ENCODE measurements at places on chromosomes 3 and 15.

GRCh38 chr3:117355566-117355965 is 646.0 kb downstream of the TUSC7 start:
- H3K4me3 ChIP-seq = no peak overlapping the region
- H3K4me1 ChIP-seq = no peaks in the 10 kb centered on the region
- DNase-seq = peak; percentile 15
- H3K27ac ChIP-seq = no peak overlapping the region
- H3K27me3 ChIP-seq = no peaks in the 10 kb centered on the region

GRCh38 chr3:158830391-158830790 is 28.5 kb downstream of the MFSD1 start:
- peaks cover 8% of the 10 kb centered on the region for H3K36me3 ChIP-seq
- no peak overlapping the region for H3K27ac ChIP-seq
- no peak overlapping the region for H3K4me3 ChIP-seq
- peak; percentile 52 for DNase-seq
- no peaks in the 10 kb centered on the region for H3K4me1 ChIP-seq

DNA sequence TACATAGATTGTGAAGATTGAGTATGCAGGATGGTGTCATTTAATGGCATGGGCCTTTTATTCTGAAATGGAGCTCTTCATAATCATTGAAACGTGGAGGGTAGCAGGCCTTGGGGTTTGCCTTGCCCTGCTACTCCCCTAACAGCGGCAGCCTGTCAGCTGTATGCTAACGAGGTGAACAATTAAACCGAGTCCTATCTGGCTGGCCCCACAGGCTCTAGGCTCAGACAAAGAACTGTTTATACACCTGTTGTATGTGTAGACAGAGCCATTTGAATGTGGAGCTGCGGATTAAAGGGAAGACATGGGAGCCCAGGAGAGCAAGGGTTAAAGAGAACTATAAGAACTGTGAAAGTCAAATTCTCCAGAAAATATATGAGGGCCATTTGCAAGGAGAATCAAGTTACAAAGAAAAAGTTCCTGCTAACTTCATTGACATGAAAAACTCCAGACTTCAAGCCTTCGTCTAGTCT is 116.7 kb upstream of the CGNL1 start:
- H3K4me1 ChIP-seq = no peaks in the 10 kb centered on the region
- H3K36me3 ChIP-seq = peaks cover 5% of the 10 kb centered on the region
- no peak overlapping the region for H3K27ac ChIP-seq
- no peak overlapping the region for H3K4me3 ChIP-seq
- no peak for DNase-seq

GRCh38 chr3:46883054-46883829 is 5.7 kb downstream of the PTH1R start:
- no peaks in the 10 kb centered on the region for H3K4me1 ChIP-seq
- no peak overlapping the region for H3K27ac ChIP-seq
- no peaks in the 10 kb centered on the region for H3K36me3 ChIP-seq

GRCh38 chr3:142088522-142088921 is 60.8 kb downstream of the TFDP2 start:
- no peaks in the 10 kb centered on the region for H3K36me3 ChIP-seq
- no peaks in the 10 kb centered on the region for H3K4me1 ChIP-seq
- H3K27me3 ChIP-seq = no peaks in the 10 kb centered on the region
- no peak overlapping the region for H3K4me3 ChIP-seq

DNA sequence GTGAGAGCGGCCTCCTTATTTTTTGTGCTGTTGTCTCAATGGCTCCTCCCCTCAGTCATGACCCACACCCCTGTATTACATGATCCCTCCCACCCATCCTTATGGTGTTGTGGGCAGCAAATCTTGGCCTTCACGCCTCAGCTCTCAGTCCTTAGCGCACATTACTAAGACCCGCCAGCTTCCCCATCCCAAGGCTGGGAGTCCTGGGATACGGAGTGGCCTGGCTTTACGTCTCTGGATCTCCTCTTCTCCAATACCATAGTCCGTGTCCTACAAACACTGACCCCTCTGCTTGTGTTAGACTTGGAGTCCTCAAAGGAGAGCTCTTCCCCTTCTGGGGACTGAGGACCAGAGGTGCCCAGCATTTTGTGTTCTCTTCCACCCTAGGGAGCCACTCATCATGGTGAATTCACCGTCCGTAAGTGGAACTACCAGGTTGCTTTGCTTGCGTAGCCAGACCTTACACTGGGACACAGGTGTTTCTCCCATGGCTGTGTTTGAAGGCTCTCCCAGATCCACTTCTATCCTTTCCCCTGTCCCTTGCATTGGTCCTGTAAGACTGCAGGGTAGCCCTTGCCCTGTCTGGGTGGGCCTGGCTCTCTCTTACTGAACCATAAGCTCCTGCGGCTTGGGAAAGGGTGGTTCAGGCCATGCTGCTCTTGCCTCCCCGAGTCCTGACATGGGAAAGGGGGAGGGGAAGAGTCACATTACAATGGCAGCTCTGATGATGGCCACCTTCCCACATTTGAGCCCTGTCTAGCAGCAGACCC is 13.6 kb downstream of the GRM2 start:
- H3K27ac ChIP-seq = no peak overlapping the region
- no peak for DNase-seq
- H3K27me3 ChIP-seq = no peaks in the 10 kb centered on the region
- H3K36me3 ChIP-seq = no peaks in the 10 kb centered on the region
- no peak overlapping the region for H3K4me3 ChIP-seq

GRCh38 chr3:190320594-190321362 is 1.5 kb downstream of the CLDN1 start:
- H3K4me1 ChIP-seq = peaks cover 3% of the 10 kb centered on the region
- H3K27ac ChIP-seq = no peak overlapping the region
- DNase-seq = no peak
- H3K27me3 ChIP-seq = no peaks in the 10 kb centered on the region
- peak overlapping the region; percentile 12 for H3K4me3 ChIP-seq

- DNase-seq = peak; percentile 95
- no peak overlapping the region for H3K4me3 ChIP-seq
- H3K27ac ChIP-seq = peak overlapping the region; percentile 41
- H3K36me3 ChIP-seq = no peaks in the 10 kb centered on the region
Measured at GRCh38 chr3:9864200-9864927, 15.7 kb downstream of the CIDEC start.

GRCh38 chr3:126896067-126896441 is 86.9 kb upstream of the PLXNA1 start:
- H3K4me3 ChIP-seq = no peak overlapping the region
- H3K4me1 ChIP-seq = no peaks in the 10 kb centered on the region
- no peaks in the 10 kb centered on the region for H3K27me3 ChIP-seq
- no peak for DNase-seq

- no peaks in the 10 kb centered on the region for H3K4me1 ChIP-seq
- no peak overlapping the region for H3K4me3 ChIP-seq
- H3K27ac ChIP-seq = no peak overlapping the region
- H3K27me3 ChIP-seq = no peaks in the 10 kb centered on the region
- no peak for DNase-seq
- no peaks in the 10 kb centered on the region for H3K36me3 ChIP-seq
Measured at GRCh38 chr3:126202276-126202675, 21.9 kb upstream of the ALDH1L1 start.

- peaks cover 13% of the 10 kb centered on the region for H3K27me3 ChIP-seq
- H3K27ac ChIP-seq = no peak overlapping the region
- H3K4me3 ChIP-seq = no peak overlapping the region
- H3K36me3 ChIP-seq = no peaks in the 10 kb centered on the region
- peaks cover 2% of the 10 kb centered on the region for H3K4me1 ChIP-seq
- peak; percentile 5 for DNase-seq
Measured at GRCh38 chr15:70427167-70428120, 329.7 kb upstream of the TLE3 start.

DNA sequence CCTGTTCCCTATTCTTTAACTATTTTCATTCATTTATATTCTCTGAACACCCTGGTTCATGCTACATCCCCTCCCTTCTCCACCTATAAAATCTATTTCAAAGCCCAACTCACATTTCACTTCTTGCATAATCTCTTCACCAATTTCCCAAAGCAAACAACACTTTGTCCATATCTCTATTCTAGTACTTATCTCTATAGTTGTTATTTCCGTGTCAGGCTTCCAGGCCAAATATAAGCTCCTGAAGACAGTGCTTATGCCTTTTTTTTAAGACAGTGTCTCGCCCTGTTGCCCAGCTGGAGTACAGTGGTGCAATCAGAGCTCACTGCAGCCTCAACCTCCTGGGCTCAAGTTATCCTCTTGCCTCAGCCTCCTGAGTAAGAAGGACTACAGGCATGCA is 43.6 kb downstream of the DNAH12 start:
- no peak for DNase-seq
- H3K36me3 ChIP-seq = no peaks in the 10 kb centered on the region
- peaks cover 2% of the 10 kb centered on the region for H3K27me3 ChIP-seq
- H3K4me1 ChIP-seq = no peaks in the 10 kb centered on the region
- no peak overlapping the region for H3K4me3 ChIP-seq

- no peaks in the 10 kb centered on the region for H3K27me3 ChIP-seq
- DNase-seq = no peak
- H3K4me1 ChIP-seq = peaks cover 2% of the 10 kb centered on the region
- peak overlapping the region; percentile 95 for H3K4me3 ChIP-seq
- no peak overlapping the region for H3K27ac ChIP-seq
- peaks cover 2% of the 10 kb centered on the region for H3K36me3 ChIP-seq
Measured at GRCh38 chr3:88151358-88151757, 1.6 kb downstream of the C3orf38 start.

- H3K4me3 ChIP-seq = no peak overlapping the region
- H3K36me3 ChIP-seq = no peaks in the 10 kb centered on the region
- no peak for DNase-seq
- no peaks in the 10 kb centered on the region for H3K27me3 ChIP-seq
- no peak overlapping the region for H3K27ac ChIP-seq
Measured at GRCh38 chr15:93179072-93179471, 90.1 kb upstream of the RGMA start.

DNA sequence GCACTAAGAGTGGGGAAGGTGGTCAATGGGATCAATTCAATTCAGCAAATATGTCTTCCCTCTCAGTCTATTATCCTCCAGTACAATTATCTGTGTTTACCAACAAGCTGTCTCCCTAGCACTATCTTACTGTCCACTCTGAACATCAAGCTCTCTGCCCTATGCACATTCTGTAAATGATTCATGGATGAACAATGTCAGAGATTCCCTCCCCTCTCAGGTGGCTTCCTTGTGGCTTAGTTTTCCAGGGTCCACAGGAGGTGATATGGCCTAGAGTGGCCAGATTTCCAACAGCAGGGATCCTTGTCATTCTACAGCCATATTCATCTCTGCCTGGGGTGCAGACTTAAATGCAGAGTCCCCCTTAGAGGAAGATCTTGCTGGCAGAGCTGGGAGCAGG is 225.1 kb downstream of the UACA start:
- peaks cover 39% of the 10 kb centered on the region for H3K27me3 ChIP-seq
- no peaks in the 10 kb centered on the region for H3K4me1 ChIP-seq
- H3K36me3 ChIP-seq = no peaks in the 10 kb centered on the region
- peak; percentile 20 for DNase-seq
- H3K27ac ChIP-seq = no peak overlapping the region

- no peak overlapping the region for H3K4me3 ChIP-seq
- no peak for DNase-seq
- H3K4me1 ChIP-seq = peaks cover 8% of the 10 kb centered on the region
- H3K36me3 ChIP-seq = no peaks in the 10 kb centered on the region
Measured at GRCh38 chr3:107989661-107990060, 101.2 kb downstream of the CD47 start.

DNA sequence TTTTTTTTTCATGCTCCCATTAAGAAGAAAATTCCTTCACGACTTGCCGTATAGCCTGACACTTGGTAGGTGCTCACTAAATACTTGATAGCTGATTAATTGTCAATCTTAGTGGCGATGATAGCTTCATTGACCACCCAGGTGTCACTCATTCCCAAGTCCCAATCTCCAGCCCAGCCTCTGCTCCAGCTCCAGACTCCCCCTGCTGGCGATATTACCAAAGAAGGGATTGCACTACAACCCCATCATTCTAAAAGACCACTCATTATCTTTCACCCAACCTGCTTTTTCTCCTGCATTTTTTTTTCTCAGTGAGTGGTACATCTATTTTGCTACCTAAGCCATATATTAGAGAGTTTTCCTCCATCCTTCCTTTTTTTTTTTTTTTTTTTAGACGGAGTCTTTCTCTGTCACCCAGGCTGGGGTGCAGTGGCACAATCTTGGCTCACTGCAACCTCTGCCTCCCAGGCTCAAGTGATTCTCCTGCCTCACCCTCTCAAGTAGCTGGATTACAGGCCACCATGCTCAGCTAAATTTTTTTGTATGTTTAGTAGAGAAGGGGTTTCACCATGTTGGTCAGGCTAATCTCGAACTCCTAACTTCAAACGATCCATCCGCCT is 19.5 kb upstream of the COMMD2 start:
- no peak overlapping the region for H3K4me3 ChIP-seq
- no peak overlapping the region for H3K27ac ChIP-seq
- no peaks in the 10 kb centered on the region for H3K36me3 ChIP-seq
- peak; percentile 47 for DNase-seq

- peak; percentile 85 for DNase-seq
- H3K4me3 ChIP-seq = peak overlapping the region; percentile 5
- no peaks in the 10 kb centered on the region for H3K27me3 ChIP-seq
- H3K36me3 ChIP-seq = no peaks in the 10 kb centered on the region
- peak overlapping the region; percentile 19 for H3K27ac ChIP-seq
Measured at GRCh38 chr3:71681224-71681668, 44.0 kb downstream of the EIF4E3 start.

GRCh38 chr3:71684757-71685386 is 40.3 kb downstream of the EIF4E3 start:
- no peaks in the 10 kb centered on the region for H3K27me3 ChIP-seq
- peaks cover 7% of the 10 kb centered on the region for H3K4me1 ChIP-seq
- no peak overlapping the region for H3K27ac ChIP-seq
- H3K36me3 ChIP-seq = no peaks in the 10 kb centered on the region
- peak; percentile 88 for DNase-seq

- no peak overlapping the region for H3K4me3 ChIP-seq
- DNase-seq = no peak
- H3K4me1 ChIP-seq = peaks cover 19% of the 10 kb centered on the region
- peaks cover 3% of the 10 kb centered on the region for H3K36me3 ChIP-seq
Measured at GRCh38 chr3:152395764-152396163, 127.0 kb downstream of the MBNL1 start.

GRCh38 chr3:8444883-8445282 is 56.7 kb upstream of the LMCD1 start:
- H3K4me3 ChIP-seq = no peak overlapping the region
- no peaks in the 10 kb centered on the region for H3K36me3 ChIP-seq

- H3K4me3 ChIP-seq = no peak overlapping the region
- no peak overlapping the region for H3K27ac ChIP-seq
- H3K36me3 ChIP-seq = no peaks in the 10 kb centered on the region
- H3K27me3 ChIP-seq = no peaks in the 10 kb centered on the region
- no peaks in the 10 kb centered on the region for H3K4me1 ChIP-seq
- DNase-seq = no peak
Measured at GRCh38 chr3:68315964-68316363, 616.4 kb downstream of the TAFA4 start.

DNA sequence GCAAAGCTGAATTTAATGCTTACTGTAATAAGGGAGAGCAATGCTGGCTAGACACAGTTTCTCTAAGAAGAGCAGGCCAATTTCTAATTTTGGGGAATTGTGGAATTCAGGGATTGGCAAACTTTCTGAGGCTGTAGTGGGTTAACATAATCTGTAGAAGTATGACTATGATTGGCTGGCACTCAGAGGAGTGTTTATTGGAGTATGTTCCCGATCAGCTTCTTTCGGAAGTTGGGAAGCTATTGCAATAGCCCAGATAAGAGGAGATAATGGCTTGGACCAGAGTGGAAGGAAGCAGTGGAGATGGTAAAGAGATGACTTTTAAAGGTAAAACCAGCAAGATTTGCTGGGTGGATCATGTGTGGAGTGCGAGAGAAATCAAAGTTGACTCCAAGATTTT is 19.4 kb downstream of the TMOD3 start:
- H3K4me3 ChIP-seq = no peak overlapping the region
- no peak for DNase-seq
- no peaks in the 10 kb centered on the region for H3K27me3 ChIP-seq
- peaks cover 17% of the 10 kb centered on the region for H3K4me1 ChIP-seq
- no peaks in the 10 kb centered on the region for H3K36me3 ChIP-seq

GRCh38 chr3:45792036-45792435 is 4.3 kb downstream of the SLC6A20 start:
- peaks cover 4% of the 10 kb centered on the region for H3K4me1 ChIP-seq
- DNase-seq = no peak
- no peak overlapping the region for H3K4me3 ChIP-seq
- no peak overlapping the region for H3K27ac ChIP-seq

Data from fibroblast of lung (primary cell).